CD14-positive monocyte (primary cell): ENCODE measurements at places on chromosomes 7 and 10.

DNA sequence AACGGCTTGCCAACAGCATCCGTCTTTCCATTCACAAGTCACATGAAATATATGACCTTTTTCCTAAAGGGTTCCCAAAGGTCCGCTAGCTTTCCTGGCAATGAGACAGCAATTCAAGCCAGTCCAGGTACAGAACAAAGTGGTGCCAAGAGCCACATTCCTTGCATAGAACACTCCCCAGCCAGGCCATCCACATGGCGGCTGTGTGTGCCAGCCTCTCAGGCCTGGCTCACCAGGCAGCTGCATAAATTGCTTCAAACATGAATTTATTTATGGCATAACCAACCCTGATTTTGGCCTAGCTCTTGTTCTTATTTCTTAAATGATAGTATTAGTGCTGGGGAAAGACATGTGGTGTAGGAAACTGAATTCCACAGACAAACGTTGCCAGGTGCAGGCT is 63.7 kb upstream of the CREB5 start:
- no peak for DNase-seq

DNA sequence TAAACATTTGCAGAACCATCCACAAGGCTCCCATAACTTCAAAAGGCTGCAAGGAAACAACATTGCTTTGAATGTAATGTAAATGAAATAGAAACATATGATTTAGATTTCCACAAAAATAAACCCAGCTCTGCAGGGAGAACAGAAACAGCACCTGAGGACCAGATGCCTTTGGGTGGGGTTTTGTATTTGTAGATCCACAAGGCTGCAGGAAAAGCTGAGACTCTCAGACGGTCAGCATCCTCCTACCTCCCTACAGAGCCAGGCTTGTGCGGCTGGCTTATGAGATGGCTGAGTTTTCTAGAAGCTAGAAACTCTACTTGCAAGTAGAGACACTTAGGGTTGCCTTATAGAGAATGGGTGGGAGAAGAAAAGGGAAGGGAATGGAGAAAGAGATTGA is 49.8 kb downstream of the FAM107B start:
- no peak for DNase-seq

GRCh38 chr10:70437721-70438120 is 3.8 kb downstream of the NODAL start:
- DNase-seq: no peak

GRCh38 chr7:38235606-38236005 is 37.8 kb downstream of the TARP start:
- no peak for DNase-seq

- DNase-seq: peak; percentile 95
Observed at GRCh38 chr7:100675581-100676350, 2.2 kb downstream of the GNB2 start.

DNA sequence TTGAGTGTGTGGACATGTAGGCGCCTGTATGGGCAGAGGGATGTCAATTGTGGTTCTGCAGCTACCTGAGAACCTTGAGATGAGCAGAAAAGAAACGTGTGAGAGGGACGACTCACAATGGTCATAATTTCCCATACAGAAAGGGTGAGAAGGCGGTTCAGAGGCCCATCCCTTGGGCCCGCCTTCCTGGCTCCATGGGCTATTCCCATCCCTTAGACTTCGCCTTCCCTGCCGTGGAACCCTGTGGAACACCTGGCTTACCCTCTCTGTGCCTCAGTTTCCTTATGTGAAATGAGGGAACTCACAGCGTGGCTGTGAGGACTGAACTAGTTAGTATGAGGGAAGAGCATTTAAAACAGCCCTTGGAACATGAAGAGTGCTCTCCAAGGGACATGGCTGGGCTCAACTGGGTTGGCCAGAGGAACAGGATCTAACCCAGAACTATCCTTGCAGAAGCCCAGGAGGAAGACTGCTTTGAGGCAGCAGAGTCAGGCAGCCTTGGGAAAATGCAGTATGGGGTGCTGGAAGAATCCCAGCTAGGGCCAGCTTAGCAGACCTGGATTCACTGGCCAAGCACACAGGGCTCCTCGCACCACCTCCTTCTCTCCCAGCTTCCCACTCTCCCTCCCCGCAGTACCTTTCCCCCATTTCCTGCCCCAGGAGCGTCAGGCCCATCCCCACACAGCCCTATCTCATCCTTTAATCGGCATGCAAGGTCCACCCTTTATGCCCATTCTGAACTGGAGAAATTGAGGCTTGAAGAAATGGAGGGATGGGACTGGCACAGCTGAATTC is 11.1 kb upstream of the ZMIZ1 start:
- DNase-seq: no peak

GRCh38 chr7:154960063-154960790 is 42.7 kb downstream of the PAXIP1 start:
- DNase-seq: no peak

- no peak for DNase-seq
Observed at GRCh38 chr7:100753750-100754149, 20.4 kb downstream of the ZAN start.
